CD4-positive, alpha-beta T cell (primary cell): ENCODE measurements at places on chromosomes 1 and 21.

DNA sequence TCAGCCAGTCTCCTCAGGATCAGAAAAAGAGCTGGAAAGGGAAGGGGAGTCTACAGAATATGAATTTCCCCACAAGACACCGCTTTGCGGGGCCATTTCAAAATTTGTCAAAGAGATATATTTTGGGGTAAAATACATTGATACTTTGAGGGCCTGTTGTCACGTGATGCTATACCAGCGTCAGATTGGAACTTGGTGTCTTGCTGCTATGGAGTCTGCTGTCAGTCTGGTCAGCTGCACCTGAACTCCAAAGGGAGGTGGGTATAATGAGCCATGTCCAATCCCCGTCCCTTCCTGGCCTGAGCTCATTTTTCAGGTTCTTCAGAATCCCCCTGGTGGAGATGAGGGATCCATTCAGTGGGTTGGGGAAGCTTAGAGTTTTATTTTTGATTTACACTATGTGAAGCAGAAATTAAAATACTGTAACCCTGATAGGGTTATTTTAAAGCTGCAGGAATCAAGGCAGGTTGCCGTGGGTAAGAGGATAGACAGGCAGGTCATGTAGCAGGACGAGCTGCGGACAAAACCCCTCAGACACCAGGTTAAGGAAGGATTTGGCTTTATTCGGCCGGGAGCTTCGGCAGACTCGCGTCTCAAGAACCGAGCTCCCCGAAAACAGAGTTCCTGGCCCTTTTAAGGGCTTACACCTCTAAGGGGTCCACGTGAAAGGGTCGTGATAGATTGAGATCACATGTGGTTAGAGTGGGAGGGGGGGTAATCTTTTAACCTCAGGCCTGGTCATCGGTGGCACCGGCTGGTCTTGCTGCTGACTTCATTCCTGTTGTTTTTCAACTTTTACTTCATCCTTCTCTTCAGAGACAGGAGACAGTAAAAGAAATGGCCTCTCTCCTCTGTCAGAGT lies 2.2 kb upstream of the POFUT2 start:
- no peak for DNase-seq

DNA sequence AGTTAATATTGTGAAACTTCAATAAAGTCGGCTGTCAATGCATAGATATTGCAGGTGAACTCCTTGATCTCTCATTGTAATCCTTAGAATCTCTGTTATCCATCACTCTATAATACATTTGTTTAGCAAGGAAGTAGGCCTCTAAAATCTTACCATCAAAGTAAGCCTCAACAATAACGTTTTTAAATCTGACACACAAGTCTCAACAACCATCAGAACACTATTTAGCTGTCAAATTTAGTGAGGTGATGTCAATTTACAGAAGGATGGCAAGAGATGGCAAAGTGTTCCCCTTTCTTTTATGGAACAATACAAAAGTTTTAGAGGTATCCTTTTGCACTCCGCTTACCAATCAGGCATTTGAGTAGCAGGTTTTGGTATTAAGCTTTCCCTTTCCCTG lies 67.6 kb downstream of the RWDD3 start:
- no peak for DNase-seq

DNA sequence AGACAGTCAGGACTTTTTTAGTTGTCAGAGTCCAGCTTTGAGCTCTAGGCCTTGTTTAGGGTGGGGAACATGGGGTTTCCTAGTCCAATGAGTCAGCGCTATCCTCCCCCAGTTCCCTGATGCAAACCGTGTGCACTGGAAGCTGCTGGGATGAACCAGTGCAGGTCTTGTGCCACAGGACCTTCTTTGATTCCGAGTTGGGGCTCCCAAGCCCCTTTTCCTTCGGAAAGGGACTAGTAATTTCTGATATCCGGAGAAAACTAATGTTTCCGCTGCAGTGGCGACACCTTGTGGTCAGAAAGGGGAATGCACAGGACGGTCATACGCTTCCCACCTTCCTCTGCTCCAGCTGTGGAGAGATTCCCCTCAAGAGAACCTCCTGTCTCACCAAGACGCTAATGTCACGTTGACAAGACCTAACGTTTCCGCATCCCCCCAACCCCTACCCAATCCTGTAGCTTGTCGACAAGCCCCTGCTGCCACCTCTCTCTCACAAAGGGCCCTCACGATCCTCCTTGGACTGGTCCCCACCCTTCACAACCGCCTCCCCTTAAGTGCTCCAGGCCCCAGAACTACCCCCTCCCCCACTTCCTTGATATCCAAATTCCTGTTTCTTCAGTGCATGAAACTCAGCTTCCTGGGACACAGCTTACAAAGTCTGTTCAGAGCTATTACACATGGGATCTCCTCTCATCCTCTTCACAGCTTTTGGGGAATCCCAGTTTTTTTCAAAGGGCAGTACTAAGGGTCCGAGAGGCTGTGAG lies 30.9 kb downstream of the GPA33 start:
- DNase-seq: peak; percentile 82

- DNase-seq: no peak
Measured at GRCh38 chr1:214441119-214441518, 110.3 kb downstream of the PTPN14 start.

DNA sequence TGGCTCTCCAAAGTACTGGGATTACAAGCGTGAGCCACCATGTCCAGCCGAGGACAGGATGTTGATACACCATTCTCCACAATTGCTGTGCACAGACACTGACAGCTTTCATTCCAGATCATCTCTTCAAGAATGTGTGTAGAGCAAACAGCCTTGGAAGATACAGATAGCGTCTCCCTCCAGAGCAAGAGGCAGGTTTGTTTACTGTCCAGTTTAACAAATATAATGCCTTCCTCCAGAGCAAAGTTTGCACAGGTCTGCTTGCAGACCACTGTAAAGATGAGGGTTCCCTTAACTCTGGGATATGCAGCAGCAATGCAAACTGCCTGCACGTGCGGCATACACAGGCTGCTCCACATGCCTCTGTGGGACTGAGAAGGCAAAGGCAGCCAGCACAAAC lies 4.6 kb downstream of the TMPRSS3 start:
- DNase-seq: no peak

DNA sequence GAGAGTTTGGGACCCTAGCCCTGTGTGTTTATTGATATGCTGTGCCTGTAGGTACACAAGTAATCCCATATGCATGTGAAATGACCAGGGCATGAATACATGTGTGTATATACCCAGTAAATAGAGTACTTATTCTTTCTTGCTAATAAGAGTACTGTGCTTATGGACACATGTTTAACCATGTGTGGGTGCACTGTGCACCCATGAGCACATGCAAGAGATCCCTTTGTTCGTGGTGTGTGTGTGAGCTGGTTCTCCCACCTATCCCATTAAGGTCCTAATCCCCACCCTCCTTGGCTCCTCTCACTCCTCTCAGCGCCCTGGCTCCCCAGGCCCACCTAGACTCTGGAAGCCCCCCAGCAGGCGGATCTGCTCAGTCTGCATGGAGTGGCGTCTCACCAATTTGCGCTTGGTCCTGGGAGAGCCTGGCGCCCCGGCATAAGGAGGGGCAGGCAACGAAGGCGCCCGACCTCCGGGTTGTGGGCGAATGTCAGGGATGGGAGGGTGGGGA lies 2.2 kb upstream of the LIX1L start:
- peak; percentile 20 for DNase-seq

- no peak for DNase-seq
Measured at GRCh38 chr1:15952317-15953258, 23.3 kb downstream of the ZBTB17 start.

DNA sequence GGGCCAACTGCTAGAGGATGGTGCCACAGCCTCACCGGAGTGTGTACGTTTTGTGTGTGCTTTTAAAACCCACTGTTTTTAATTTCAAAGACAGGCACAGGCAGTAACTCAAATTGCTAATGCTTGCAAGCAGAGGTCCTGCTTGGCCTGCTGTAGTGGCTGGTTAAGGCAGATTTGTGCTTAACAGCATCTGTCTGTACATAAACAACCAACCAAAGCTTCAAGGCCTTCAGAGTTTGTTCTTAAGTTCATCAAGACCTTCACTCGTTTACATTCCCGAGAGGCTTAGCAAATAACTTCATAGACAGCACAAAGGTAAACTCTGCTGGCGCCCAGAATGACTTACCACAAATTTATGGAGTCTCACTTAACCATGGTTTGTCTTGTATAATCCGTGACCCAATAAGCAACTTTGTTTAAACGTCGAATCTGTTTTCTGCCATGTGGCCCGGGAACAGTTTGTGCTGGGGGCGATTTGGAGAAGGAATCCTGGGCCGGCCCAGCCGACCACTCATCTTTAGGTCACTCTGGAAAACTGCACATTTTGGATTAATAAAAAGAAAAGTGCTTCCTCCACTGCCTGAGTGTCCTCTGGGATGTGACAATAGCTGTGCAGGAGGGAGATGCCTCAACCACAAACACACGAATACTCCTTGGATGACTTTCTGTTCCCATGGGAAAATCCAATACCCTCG lies 58.1 kb downstream of the CAPZB start:
- DNase-seq: no peak
